ENCODE measurements at places on chromosomes 7 and 10.

- DNase-seq = no peak
These were observed 6.4 kb downstream of the ETV1 start for GRCh38 chr7:13982940-13983677.

DNA sequence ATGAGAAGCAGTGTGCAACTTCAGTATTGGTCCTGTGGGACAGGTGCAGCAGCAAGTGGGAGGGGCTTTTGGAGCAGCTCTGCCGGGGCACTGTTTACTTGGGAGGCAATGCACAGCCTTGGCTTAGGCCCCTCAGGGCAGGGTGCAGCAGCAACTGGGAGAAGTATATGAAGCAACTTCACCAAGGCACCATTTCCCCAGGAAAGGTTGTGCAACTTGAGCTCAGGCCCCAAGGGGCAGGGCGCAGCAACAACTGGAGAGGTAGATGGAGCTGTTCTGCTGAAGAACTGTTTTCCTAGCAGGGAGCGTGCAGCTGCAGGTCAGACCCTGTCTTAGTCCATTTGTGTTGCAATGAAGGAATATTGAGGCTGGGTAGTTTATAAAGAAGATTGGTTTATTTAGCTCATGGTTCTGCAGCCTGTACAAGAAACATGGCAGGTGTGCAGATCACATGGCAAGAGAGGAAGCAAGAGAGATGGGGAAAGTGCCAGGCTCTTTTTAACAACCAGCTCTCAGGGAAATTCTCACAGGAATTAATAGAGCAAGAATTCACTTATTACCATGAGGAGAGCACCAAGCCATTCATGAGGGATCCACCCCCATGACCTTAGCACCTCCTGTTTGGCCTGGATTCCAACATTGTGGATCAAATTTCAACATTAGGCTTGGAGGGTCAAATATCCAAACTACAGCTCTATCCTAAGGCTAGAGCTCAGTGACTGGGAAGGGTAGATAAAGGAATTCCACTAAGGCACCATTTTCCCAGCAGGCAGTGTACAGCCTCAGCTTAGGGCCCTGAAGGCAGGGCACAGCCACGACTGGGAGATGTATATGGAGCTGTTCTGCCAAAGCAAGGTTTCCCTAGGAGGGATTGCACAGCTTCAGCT, 10.9 kb downstream of the GPR141 start:
- no peak for DNase-seq

DNA sequence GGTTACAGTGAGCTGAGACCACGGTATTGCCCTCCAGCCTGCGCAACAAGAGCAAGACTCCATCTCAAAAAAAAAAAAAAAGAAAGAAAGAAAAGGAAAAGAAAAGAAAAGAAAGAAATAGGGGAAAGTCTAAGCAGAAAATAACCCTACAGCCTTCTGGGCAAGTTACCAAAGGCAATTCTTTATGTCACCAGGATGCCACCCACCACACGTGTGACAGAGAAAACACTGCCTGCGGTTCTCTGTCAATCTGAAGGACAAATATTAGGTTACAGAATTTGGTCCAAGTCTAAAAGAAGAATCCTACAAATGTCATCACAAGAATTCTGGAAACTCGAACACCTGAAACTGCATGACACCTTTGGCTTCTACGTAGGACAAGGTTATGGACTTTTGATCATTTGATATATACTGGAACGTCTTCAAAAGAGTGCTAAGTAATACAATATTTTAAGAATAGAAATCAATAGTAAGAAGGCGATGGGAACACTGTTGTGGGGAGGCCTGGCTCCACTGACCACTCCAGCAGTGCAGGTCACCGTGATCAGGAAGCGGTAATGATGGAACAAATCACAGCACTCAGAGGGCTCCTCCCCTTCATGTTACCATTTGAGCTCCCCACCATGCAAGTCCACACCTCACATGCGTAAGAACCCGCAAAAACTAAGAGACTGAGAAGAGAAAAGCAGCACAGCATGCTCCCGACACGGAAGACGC, 75.8 kb downstream of the MAD1L1 start:
- DNase-seq = no peak

DNA sequence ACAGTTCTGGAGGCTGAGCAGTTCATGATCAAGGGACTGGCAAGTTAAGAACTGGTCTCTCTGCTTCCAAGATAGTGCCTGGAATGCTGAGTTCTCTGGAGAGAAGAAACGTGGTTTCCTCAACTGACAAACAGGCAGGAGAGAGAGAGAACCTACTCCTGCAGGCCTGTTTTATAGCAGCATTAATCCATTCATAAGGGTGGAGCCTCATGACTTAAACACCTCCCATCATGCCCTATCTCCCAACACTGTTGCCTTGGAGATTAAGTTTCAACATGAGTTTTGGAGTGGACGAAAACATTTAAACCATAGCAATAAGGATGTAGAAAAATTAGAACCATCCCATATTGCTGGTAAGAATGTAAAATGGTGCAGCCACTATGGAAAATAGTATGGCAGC, 32.3 kb upstream of the IMMP2L start:
- no peak for DNase-seq

- no peak for DNase-seq
These were observed 149.4 kb downstream of the CHCHD3 start for GRCh38 chr7:132932296-132933071.

DNA sequence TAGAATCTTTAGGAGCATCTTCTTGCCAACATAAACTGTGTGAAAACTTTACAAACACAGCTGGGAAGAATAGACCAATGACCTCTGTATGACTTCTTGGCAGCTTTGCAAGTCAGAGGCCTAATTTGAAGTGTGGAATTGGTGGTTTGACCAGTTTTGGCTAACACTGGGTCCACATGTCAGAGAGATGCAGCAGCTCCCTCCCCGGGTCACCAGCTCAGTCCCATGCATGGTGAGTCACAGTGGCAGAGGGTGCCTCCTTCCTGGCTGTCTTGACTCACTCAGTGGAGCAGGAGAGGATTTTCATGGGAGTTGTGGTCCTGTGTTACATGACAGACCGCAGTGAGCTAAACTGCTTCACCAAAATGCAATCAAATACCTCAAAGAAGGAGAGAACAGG, 8.2 kb upstream of the STARD3NL start:
- peak; percentile 69 for DNase-seq

DNA sequence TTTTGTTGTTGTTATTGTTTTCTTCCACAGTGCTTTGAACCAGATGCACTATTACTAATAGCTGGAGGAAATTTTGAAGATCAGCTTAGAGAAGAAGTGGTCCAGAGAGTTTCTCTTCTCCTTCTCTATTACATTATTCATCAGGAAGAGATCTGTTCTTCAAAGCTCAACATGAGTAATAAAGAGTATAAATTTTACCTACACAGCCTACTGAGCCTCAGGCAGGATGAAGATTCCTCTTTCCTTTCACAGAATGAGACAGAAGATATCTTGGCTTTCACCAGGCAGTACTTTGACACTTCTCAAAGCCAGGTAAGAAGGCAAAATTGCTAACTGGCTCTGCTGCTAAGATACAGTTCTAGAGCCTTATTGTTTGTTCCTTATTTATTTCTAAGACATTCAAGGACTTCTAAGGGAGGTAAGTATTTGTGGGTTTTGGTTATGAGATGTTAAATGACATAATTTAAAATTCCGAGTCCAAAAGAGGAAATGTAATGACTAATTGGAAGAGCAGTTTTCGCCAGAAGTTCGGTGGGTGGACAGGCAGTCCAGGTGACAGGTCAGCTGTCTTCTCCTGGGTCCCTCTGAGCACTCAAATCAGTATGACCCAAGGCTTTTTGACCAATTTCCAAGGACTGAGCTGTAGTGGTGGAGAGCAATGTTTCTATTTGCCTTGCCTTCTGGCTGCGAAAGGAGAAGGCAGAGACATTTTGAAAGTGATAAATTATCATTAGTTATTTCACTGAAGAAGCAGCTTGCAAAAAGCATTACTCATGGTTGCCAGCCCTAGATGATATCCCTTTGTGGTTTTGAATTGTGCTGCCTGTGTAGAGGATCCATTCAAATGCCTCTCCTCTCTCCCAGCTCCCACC, 10.1 kb downstream of the SLC39A12 start:
- DNase-seq = no peak

DNA sequence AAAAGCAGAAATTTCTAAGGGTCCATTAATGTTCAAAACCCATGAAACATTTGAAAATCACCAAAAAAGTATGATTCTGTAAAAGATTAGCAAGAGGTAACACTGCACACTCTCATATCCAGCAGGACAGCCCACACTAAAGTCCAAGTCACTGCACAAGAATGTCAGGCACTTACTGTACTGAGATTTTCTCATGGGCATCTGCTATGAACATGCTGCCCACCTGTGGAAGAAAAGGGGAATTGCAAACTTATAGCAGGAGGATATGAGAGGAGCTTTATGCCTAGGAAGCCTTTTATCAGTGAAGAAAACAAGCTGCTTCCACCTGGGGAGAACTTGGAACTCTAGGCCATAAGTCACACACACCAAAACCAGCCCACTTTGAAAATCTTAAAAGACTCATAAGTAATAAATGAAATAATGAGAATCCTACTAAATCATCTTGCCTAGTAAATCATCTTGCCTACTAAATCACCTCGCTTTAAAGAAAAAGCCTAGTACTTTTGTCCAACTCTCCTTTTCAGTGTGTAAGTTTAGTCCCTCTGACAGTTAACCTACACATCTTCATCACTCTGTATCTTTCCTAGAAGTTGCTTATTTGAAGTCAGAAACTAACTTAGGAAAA, 46.1 kb downstream of the ARMH3 start:
- DNase-seq = peak; percentile 73
